SK-N-SH treated with all-trans-retinoic acid at 6 μM for 48 hours (cell line): ENCODE measurements at places on chromosomes 2 and 18.
A peak's percentile ranks its signal among the peaks of the same experiment; 100 is the strongest.

GRCh38 chr2:70645733-70646419, 92.2 kb upstream of the TGFA start:
- peak; percentile 72 for ATAC-seq

DNA sequence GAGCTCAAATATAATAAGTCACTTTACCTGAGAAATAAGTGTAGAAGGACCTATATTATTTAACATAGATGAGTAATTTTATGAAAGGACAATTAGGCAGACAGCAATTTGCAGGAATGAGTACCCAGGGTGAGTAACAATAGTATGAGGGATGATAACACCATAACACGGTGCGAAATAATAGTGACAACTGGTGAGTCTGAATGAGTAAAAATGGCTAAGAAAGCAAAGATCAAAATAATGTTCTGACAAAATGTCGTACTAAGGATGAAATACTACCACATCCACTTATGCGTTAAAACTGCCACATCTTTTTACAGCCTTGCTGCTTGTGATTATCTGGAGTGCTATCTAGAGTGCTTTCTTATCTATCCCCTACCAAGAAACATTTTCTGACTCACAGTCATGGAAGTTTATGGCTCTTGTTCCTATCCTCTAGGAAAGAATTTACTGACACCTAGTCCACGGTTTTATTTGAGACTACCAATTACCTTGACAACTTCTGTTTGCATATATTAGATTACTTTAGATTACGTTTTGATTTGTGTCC, 929.7 kb downstream of the LRP1B start:
- no peak; the same call in 2 of the 3 replicates for ATAC-seq

GRCh38 chr18:76420898-76421684, 74.0 kb downstream of the ZNF516 start:
- no peak for ATAC-seq

GRCh38 chr18:33839452-33840211, 261.6 kb downstream of the ASXL3 start:
- no peak for ATAC-seq

- ATAC-seq: peak; percentile 81
Observed at GRCh38 chr2:27705851-27706622, 42.3 kb downstream of the SLC4A1AP start.

GRCh38 chr2:38605298-38605830, 2.6 kb upstream of the HNRNPLL start:
- no peak for ATAC-seq

GRCh38 chr2:173964565-173965371, 405 bp downstream of the SP3 start:
- peak; percentile 47 for ATAC-seq

- ATAC-seq: no peak
Observed at GRCh38 chr2:55871637-55872036, 51.9 kb downstream of the EFEMP1 start.

- ATAC-seq: no peak
Observed at GRCh38 chr2:69616755-69617154, 26.8 kb downstream of the AAK1 start.

GRCh38 chr2:196971574-196972279, 45.2 kb upstream of the PGAP1 start:
- no peak for ATAC-seq

- ATAC-seq: no peak
Observed at GRCh38 chr18:48867978-48868377, 82.8 kb downstream of the SMAD7 start.

DNA sequence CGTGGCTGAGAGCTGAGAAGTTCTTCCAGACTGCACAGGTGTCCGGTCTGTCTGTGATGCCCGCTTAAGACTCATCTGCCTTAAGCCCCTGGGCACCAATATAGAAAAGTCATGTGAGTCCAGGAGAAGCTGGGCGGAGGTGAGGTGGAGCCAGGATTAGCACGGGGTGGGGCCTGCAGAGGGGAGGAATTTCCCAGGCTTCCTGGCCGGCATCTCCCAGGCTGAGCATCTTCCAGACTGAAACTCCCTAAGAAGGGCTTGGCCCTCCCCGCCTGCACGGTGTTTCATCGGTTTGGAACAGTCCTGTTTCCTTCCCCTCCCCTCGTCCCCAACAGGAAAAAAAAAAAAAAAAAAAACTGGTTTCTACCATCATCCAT, 270.3 kb downstream of the ATAD2B start:
- peak; percentile 23; the same call in 2 of the 3 replicates for ATAC-seq

GRCh38 chr2:42566837-42567321, 1.6 kb upstream of the MTA3 start:
- no peak for ATAC-seq

- ATAC-seq: no peak
Observed at GRCh38 chr2:224876522-224876921, 160.4 kb upstream of the CCDC195 start.

- ATAC-seq: peak; percentile 67
Observed at GRCh38 chr2:207258263-207258991, 92.7 kb upstream of the KLF7 start.

DNA sequence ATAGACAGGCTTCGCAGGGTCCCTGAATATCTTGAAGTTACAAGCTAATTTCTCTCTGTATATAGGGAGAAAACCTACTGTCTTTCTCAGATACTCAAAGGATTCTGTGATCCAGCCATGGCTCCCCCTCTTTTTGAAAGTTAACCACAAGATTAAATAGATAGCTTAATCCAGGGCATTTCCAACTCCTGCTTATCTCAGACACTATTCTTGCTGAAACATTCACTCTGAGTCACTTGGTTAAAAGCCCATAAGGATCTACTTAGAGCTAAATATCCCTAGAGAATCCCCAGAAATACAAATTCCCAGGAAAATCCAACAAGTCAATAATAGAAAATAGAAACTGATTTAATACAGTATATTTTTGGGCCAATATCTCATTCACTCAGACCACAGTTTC, 179.1 kb upstream of the LYPD1 start:
- ATAC-seq: peak; percentile 65; the same call in 2 of the 3 replicates

DNA sequence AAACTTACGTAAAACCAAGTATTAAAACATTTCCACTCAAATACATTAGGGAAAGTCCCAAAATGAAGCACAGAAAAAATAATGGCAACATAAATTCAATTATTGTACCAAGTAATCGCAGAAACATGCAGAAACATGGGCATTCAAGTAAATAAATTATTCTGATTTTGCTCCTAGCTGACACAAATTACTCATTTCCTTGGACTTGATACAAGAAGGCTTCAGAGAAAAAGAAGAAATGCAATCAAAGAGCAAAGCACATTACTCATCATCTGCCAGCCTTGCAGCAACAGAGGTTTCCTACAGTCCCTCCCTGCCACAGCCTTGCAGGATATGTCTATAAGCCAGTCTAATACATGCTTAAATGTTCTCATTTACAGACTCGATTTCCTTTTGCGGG, 439.8 kb upstream of the LYPD1 start:
- ATAC-seq: peak; percentile 97

DNA sequence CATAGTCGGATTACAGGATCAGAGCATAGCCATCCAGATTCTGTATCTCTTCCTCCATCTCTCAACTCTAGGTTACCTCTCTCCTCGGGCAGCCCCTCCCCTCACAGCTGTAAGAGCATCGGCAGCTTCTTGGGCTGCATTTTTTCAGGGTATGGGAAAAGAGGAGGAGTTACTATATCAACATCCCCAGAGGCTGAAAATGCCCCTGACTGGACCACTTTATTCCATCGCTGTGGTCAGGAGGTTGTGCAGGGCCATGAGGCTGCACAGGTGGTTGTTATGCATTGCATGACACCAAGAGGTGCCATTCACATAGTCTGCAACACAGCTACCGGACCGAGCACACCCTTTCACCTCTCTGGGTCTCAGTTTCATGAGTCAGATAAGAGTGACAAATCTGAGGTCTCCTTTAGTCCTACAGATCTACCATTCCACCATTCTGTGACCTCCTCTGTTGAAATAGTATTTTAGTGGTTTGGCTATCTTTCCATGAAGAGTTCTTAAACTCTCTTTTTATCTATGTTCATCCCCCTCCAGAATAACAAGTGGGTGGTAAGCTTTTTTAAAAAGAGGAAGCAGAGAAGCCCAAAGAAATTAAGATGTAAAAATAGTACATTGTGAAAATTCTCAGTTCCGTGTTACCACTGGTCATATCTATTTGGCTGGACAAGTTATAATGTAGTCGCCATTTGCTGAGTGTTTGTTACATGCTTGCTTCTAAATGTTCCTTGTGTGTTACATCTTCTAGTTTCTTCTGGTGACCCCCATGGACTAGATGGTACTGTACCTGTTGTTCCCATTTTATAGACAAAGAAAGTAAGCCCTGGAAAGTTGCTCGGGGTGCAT, 56.6 kb upstream of the SLC1A4 start:
- ATAC-seq: no peak

- ATAC-seq: peak; percentile 82
Observed at GRCh38 chr2:56681659-56682396, 498.0 kb downstream of the CCDC85A start.

DNA sequence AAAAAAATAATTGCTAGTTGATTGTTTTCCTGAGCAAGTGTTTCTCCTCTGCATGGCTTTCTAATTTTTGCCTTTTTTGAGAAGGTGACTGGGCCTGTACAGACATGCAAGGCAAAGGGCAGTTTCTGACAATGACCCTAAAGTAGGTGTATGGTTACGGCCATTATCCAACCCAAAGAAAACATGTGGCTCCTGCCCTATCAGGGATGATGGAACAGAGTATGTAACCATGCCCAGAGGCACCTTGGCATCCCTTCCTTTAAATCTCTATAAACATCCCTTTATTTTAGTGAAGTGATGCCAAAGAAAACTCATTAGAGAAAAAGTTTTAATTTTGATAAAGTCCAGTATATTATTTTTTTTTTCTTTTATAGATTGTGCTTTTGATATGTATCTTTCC, 217.5 kb downstream of the LPIN1 start:
- ATAC-seq: no peak

- ATAC-seq: no peak
Observed at GRCh38 chr2:47050021-47050760, 104.9 kb downstream of the STPG4 start.

- no peak for ATAC-seq
Observed at GRCh38 chr2:164911832-164912231, 43.5 kb downstream of the SLC38A11 start.

DNA sequence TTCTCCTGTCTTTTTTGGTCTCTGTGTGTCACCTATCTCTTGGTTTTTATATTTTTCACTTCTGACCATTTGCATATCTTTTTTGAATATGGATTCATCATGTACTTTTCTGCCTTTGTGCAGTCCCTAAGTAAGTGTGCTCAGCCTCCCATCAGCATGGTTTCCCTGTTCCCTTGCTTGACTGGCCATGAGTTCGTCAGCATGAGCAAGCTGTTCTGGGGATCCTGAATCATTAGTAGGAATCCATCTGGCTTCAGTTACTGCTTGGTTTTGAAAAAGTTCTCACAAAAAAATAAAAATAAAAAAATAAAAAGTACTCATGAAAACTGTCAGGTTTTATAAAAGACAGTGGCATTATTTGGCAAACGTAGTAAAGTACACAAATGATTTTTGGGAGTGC, 144.1 kb downstream of the NCOA1 start:
- ATAC-seq: 0 out of 3 replicates have a peak, but pooled peaks have one; percentile 41

DNA sequence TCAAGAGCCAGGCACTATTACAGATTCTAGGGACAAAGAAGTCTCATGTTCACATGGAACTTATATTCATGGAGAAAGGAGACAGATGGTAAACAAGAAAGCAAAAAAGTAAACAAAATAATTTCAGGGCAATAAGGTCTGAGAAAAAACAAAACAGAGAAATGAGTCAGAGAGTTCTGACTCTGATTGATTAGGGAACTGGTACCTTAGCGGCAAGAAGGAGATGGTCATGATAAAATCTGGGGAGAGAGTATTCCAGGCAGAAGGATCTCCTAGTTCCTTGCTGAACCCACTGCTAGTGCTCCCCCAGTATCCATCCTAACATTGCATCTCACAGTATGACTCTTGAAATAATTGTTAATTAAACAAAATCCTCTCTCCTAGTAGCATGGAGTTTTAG, 161.8 kb upstream of the KLF7 start:
- no peak for ATAC-seq

DNA sequence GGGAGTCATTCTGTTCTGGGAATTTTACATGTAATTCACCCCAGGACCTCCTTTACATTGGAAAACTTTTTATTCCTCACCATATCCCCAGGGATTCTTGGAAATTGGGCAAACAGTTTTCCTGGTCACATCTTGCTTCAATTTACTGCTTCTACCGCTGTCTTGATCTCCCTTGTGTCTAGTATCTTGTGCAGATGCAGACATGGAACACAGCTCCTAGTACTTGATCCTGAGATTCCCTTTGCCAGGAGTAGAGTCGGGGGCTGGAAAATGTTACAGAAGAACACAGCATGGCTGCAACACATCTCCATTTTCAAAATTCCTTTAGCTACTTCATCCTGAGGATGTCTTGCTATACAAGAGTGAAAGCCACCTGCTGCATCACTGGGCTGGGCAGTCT, 472.8 kb downstream of the PLCL1 start:
- ATAC-seq: no peak

- ATAC-seq: no peak
Observed at GRCh38 chr2:187942876-187943275, 348.8 kb upstream of the GULP1 start.

- ATAC-seq: peak; percentile 74
Observed at GRCh38 chr2:197453914-197454398, 604 bp downstream of the COQ10B start.

- no peak for ATAC-seq
Observed at GRCh38 chr2:149715894-149716293, 128.3 kb upstream of the MMADHC start.

DNA sequence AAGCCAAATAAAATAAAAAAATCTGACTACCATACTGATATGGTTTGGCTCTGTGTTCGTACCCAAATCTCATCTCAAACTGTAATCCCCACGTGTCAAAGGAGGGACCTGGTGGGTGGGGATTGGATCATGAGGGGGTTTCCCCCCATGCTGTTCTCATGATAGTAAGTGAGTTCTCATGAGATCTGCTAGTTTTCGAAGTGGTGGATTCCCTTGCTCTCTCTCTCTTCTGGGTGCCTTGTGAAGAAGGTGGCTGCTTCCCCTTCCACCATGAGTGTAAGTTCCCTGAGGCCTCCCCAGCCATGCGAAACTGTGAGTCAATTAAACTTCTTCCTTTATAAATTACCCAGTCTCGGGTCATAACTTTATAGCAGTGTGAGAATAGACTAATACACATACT, 123.8 kb upstream of the WDSUB1 start:
- no peak for ATAC-seq

GRCh38 chr2:109031476-109032228, 42.6 kb upstream of the EDAR start:
- ATAC-seq: peak; percentile 42; the same call in 2 of the 3 replicates

DNA sequence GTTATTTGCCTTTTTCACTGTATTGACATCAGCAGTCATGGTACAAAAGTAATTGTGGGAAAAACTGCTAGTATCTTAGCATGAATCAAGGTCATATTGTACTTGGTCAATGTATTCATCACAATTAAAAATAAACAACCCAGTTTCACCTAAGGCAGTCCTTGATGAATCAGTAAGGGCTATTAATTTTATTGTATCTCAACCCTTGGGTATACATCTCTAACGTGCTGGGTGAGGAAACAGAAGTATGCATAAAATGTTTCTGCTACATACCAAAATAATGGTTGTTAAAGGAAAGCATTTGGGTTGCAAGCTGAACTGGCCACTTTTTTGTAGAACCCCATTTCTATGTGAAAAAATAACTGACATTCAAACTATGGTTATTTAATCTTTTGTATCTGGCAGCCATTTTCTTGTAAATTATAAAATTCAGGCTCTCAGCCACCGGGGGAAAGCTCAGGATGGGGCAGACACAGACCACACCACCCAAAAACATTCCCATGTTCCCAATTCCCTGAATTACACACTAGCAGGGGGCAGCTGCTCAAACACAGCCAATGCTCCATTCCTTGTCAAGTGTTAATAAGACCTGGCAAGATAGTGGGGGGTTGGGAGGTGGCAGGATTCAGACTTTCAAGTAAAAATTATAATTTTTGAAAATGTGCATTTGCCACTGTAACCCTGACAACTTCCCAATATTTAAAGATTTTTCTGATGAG, 49.3 kb downstream of the OLA1 start:
- ATAC-seq: no peak
